ENCODE measurements at places on chromosomes 2 and 18.
A peak's percentile ranks its signal among the peaks of the same experiment; 100 is the strongest.

DNA sequence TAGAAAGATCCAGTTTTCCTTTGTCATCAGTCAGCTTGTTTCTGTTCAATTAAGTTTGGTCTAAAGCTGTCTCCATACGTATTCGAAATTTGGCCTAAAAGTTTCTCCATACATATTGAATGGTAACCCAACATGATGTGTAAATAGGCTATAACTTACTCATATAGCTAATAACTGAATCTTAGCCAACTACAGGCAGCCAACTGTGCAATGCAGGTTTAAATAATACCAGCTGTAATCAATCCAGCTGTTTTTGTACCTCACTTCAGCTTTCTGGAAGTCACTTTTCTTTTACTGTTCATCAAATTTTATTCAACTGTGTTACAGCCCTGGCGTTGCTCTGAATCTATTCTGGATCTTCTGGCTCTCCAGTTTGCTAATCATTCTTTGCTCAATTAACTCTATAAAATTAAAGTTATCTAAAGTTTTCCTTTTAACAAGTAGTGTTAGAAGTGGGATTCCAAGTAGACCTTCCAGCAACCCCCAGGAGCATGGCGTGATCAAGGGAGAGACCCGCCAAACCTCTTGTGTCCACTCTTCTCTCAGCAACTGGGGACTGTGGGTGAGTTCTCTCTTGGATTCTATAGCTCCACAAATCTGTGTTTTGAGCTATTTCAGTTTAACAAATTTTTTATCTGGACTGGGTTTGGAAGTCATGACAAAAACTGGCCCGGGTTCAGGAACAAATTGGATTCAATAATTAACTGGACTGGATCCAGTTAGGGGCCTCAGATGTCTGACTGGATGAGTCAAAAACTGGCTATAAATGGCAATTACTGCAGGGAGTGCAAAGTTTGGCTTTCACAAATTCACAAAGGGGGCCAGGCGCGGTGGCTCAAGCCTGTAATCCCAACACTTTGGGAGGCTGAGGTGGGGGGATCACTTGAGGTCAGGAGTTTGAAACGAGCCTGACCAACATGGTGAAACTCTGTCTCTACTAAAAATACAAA lies 329.7 kb upstream of the ST6GAL2 start:
- no peak for DNase-seq

- DNase-seq: no peak
These were observed 28.1 kb downstream of the COL4A3 start for GRCh38 chr2:227192491-227192890.

GRCh38 chr2:106353676-106354075 lies 114.5 kb downstream of the RGPD3 start:
- no peak for DNase-seq

DNA sequence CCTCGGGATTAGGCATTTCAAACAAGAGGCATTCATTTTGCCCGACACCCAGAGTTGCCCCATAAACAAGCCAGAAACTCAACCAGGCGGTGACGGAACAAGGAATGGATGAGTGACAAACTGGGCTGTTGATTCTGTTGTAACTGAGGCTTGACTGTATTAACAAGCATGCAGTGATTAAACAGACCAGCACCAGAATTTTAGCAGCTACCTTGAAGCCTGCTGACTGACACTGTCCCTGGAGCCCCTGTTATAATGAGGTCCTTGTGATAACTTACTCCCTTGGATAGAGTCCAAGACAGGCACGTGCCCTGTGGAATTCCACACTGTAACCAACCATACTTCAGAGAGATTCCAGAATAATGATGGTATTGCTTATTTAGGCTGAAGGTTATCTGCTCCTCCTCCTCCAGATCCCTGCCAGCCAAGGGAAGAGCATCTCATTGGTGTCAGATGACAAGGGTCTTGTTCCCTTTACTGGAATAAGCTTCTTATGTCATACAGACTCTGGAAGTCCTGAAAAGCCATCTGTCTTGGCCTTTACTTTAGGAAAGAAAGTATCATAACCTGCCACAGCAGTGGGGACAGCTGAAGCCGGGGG lies 97.1 kb upstream of the RMDN2 start:
- DNase-seq: no peak

GRCh38 chr2:11955884-11956291 lies 209.5 kb downstream of the LPIN1 start:
- no peak for DNase-seq

DNA sequence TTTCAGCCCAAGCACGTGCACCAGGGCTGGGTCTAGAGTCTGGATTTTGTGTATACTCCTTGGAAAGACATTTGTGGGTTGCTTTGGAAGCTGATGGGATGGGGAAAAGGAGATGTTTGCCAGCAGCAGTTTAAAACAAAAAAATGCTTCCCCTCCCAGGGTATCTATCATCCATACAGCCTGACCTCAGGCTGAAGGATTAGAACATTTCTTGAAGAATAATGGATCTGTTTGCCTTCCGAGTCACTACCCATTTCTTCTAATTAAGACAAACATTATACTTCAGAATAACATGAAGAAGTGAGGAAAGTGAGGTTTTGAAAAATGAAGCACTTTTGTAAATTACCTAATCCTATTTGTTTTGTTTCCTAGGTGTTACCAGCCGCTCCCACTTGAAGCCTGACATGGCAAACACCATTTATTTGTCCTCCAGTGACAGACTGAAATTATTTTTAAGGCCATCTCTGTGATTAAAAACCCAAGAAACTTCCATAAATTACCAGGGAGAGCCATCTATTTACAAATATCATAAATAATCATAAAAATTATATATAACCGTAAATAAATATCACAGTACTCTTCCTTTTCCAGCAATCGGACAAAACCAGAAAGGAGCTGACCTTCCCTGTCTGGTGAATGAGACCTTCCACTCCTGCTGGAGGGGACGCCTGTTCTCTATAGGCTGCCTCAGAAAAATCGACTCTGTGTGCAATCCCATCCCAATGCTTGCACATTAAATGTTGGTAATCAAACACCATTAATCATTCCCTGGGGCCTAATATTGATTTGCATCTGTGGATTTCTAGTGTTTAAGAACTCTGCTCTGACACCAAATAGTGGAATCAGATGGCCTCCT lies 106.8 kb downstream of the C1D start:
- no peak for DNase-seq

DNA sequence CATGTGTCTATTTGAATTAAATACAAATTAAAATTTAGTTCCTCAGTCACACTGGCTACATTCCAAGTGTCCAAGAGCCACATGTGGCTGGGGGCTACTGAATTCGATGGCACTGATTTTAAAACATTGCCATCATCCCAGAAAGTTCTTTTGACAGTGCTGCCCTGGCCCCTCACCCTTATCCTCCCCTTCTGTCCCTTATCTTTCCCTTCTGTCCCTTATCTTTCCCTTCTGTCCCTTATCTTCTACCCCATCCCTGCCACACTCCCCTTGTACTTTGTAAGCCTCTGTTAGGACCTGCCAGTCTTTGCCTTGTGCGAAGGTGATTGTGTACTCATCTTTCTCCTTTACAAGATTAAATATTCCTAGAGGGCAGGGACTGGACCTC lies 85.2 kb downstream of the DNMT3A start:
- no peak for DNase-seq

DNA sequence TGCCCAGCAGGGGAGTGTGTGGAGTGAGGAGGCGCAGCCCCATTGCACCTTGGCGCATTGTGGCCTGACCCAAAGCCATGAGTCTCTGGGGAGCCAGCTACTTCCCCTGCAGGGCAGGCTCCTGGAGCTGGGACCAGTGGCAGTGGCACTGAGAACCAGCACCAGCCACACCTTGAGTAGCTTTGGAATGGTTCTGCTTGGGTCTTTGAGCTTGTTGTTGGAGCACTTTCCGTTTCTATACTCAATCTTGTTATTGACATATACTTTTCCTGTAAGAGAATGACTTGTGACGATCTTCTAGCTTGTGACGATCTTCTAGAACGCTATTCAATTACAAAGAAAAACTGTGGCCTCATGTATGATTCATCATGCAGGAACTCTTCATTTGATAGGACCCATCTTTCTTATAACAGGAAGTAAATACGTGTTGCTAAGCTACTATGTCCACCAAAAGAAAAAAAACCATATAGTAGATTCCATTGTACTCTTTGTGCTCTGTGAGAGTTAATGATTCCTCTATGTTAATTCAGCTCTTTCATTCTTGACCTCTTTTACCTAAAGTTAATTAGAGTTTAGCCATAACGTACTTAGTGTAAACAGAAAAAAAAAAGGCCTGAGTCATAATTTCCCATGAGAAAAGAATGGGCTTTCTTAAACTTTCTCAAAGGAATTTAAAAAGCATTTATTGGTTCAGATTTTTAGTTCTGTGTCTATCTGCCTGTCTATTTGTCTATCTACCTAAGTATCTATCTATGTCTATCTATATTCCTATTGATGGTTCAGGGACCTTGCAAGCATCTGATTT lies 113.1 kb downstream of the GATA6 start:
- no peak for DNase-seq

- no peak for DNase-seq
These were observed 81.6 kb upstream of the LAPTM4A start for GRCh38 chr2:20132990-20133535.

DNA sequence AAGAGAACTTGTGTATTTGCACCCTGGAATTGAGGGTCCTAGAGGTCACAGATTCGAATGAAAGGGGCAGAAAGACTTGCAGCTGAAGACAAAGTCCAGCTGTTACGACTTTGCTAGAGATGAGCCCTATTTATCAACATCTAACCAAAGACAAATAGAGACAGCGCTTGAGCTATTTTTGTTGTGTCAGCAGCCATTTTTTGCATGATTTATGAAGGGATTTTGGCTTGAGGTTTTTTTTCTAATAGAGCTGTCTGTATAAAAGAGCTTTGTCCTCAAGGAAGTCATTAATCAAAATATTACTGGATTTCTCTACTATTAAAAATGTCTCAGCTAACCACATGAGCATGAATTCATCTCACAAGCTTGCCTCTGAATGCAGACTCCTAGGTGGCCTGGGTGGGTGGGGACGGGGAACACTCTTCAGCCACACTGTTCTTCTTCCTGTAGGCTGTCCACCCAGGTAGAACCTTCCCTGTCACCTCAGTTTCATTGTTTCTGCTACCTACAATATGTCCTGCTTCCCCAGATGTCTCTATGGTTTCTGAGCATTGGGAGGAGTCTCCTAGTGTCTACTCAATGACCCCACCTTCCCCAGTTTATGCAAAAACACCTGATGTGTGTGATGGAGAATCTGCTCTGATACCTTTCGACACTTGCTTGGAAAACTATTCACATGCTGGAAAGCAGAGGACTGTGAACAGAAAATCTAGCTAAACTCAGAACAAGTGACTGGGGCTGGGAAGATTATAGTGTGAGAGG lies 7.2 kb upstream of the CD226 start:
- no peak for DNase-seq

DNA sequence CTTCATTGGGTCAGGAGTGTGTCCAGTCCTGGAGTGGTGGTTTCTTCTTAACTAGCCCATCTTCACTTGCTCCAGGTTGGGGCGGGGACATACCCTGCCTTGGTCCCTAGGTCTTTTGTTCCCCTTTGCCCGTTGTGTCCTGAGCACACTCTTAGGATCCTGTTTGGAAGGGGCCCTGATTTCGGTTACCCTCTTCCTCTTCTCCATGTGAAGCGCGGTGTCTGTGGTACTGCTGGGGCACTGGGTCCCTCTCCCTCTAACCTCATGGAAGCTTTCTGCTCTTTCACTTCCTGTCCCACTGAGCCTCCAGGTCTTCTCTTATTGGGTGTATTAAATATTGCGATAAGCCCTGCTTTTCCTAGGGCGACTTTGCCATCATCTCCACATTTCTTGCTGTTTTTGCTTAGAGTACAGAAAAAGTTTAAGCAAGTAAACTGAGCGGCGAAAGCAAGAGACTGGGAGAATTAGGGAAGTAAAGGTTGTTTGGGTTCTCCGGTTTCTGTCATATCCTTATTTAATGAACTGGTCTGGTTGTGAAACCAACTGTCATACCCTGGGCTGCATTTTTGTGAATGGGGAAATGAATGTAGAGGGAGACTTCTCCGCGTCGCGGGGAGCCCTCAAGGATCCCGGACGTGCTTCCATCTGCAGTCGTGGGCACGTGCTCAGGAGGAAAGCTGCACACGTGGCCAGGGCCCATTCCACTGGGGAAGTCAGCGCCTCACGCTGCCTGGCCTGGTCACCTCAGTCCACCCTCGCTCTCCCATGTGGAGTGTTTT lies 73.8 kb upstream of the B3GNT7 start:
- DNase-seq: peak; percentile 74

GRCh38 chr2:31693882-31694281 lies 113.1 kb upstream of the SRD5A2 start:
- peak; percentile 7 for DNase-seq

DNA sequence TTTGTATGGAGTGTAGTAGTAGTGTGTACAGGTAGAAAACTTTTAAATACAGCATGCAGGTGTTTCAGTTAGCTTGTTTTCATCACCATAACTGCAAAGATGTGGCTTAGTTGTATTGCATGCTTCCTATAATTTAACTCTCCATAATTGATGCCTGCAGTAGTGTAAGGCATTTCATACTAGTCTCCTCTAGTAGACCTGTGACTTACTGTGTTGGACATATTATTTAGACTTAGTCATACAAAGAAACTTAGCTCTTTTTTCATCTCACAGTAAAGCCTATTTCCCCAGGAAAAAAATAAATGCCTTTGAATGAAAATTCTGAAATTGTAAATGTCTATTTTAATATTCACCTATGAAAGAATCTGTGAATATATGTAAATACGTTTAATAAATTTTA lies 52.8 kb upstream of the TWSG1 start:
- DNase-seq: no peak

DNA sequence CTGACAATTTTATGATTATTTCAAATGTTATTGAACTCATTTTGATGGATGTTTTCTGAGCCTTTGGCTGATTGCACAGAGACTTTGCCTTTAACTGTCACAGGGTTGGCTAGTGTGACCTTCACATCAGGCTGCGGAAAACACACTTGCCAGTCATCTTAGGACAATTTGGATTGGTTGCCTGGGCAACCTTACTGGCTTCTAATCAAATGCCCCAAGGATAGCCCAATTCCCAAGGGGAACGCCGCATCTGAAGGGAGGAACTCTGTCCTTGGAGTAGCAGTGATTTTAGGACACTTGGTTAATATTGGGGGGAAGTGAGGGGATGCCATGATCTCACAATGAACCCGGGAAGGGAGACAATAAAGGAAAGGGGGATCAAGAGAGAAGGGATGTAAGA lies 29.5 kb downstream of the OSBPL6 start:
- no peak for DNase-seq

DNA sequence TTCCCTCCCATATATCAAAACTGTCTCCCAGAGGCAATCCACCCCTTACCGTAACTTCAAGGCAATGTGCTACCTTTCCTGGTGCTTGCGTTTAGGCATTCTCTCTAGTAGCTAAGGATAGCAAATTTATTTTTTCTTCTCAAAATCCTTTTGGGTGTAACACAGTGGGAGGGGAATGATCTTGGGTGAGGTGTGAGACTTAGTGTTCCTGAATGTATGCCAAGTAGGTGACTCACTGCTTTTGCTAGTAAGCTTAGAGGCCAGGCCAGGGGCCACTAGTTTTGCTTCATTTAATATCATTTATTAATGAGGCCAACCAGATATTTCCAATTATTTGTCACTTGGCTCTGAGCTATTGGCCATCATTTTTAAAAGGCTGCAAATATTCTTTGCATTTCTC lies 135.5 kb downstream of the NAPG start:
- no peak for DNase-seq

Measured in B cell (primary cell).